Muscle of arm (tissue), 14 donors: ENCODE measurements at places on chromosomes 11 and 22. TPM values are rescaled to one million over a fixed set of nuclear protein-coding genes. Genes with fewer than 3 reads are reported as not detected.

The RAB39A gene
- polyA plus RNA-seq: 0.82 TPM

The ANGPTL5 gene
- 5.0 TPM for polyA plus RNA-seq

The BTG4 gene
- polyA plus RNA-seq: not detected

The ANKK1 gene
- 1.1 TPM for polyA plus RNA-seq

The MS4A7 gene
- polyA plus RNA-seq: 4.5 TPM

The OR51B5 gene
- polyA plus RNA-seq: not detected

The DGCR6L gene
- polyA plus RNA-seq: 80.5 TPM

The RASD2 gene
- polyA plus RNA-seq: 17.9 TPM

The PARVA gene
- 55.1 TPM for polyA plus RNA-seq
